Choroid plexus epithelial cell (primary cell): ENCODE measurements at places on chromosomes 4 and X.

- peak; percentile 38 for DNase-seq
These were observed 378.1 kb upstream of the FTHL17 start for GRCh38 chrX:31449965-31450364.

- no peak for DNase-seq
These were observed 23.1 kb upstream of the KLHL8 start for GRCh38 chr4:87243426-87244053.

GRCh38 chrX:40007131-40007755 is 90.5 kb downstream of the BCOR start:
- DNase-seq, result no peak

- DNase-seq, result no peak
These were observed 253.5 kb upstream of the GATB start for GRCh38 chr4:152014280-152014679.

- DNase-seq, result peak; percentile 63
These were observed 45.0 kb upstream of the MSANTD1 start for GRCh38 chr4:3203971-3204431.
